Bronchus fibroblast of lung (primary cell): ENCODE measurements at places on chromosomes 4 and X. TPM values are rescaled to one million over a fixed set of nuclear protein-coding genes. Genes with fewer than 3 reads are reported as not detected.

WDFY3 gene
- total RNA-seq = 21.2 and 21.9 TPM in 2 replicates

SSX4B gene
- total RNA-seq = not detected in 2 replicates

RHOH gene
- not detected in 2 replicates for total RNA-seq

PNMA6E gene
- not detected in 2 replicates for total RNA-seq

SOD3 gene
- 4.5 TPM in 2 replicates for total RNA-seq

SUPT20HL2 gene
- total RNA-seq = not detected in 2 replicates

GJB1 gene
- not detected in 2 replicates for total RNA-seq

FRMPD4 gene
- 0.30 and 0.50 TPM in 2 replicates for total RNA-seq

TBC1D8B gene
- total RNA-seq = 4.2 and 4.5 TPM in 2 replicates

RBM46 gene
- total RNA-seq = not detected in 2 replicates

RIBC1 gene
- total RNA-seq = 0.15 TPM in 1 of 2 replicates, not detected in the other

DRD5 gene
- total RNA-seq = not detected in 2 replicates

CRLF2 gene
- not detected in 2 replicates for total RNA-seq

NHS gene
- 1.5 and 11.6 TPM in 2 replicates for total RNA-seq

GAGE13 gene
- total RNA-seq = not detected in 2 replicates

CLDN22 gene
- not detected in 2 replicates for total RNA-seq

UGT2B17 gene
- total RNA-seq = not detected in 2 replicates

GPC3 gene
- total RNA-seq = 0.15 TPM in 1 of 2 replicates, not detected in the other

GBA3 gene
- total RNA-seq = not detected in 2 replicates

CENPVL1 gene
- total RNA-seq = not detected in 2 replicates
